Stimulated activated CD8-positive, alpha-beta memory T cell treated with anti-CD3 and anti-CD28 coated beads, Interleukin-15, amount 100 ng/mL, for 24 hours (primary cell): ENCODE measurements at places on chromosomes 11 and 22.

DNA sequence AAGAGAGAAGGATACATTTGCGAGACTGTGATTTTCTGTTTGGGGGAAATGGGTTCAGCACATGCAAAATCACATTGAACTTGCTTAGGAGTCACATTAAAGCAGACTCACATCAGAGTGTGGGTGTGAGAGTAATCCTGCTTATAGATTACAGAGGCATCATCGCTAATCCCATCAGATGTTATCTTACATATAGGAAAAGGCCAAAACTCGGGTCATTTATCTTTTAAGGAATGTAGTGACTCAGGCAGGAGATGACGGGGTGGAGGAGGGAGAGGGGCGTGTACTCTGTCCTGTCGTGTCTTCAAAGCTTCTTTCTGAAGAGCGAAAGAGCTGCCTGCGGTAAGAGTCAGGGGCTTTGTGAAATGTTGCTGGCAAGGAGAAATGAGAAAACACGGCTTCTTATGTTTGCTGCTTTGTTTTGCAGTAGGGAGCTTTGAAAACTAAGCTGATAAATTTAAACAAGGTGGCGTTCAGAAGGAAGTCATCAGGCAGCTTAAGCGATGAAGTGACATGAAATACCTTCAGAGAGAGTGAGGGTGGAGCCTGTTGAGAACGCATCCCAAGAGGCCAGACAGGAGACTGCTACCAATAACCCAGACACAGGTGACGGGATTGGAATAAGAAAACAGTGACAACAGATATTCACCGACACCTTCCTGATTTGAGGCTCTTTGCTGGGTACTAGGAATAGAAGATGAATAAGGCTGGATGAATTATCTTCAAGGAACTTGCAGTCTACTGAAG, 2.2 kb upstream of the C11orf16 start:
- DNase-seq: no peak

GRCh38 chr22:32880505-32880892, 79.0 kb downstream of the TIMP3 start:
- DNase-seq: no peak

DNA sequence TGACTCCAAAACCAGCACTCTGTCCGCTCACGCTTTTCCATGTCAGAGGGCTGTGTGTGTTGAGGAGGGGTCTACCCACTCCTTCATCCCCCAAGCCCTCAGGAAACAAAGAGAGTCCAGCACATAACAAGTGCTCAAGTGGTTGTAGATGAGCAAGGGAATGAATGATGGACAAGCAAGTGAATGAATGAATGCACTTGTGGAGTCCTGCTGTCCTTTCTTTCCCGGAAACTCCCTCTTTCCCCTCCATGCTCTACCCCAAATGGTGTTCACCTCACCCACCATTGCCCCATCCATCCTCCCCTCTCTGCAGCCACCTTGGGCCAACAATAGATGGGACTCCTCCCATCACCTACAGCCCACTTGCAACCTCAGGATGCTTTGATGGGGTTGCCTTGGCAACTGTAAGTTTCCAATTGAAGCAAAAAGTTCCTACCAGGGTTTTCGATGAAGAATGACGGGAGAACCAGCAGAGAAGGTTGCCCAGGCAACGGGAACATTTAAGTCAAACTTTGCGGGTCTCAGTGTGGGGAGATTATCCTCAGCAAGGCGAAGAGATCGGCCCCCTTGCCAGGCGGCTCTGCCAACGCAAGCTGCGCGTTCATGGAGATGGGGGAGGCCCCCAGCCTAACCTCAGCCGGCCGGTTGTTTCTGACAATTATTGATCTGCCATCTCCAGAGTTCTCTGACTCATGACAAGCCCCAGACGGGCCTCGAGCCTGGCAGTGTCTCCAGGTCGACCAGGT, 51.1 kb downstream of the MCM5 start:
- no peak for DNase-seq

DNA sequence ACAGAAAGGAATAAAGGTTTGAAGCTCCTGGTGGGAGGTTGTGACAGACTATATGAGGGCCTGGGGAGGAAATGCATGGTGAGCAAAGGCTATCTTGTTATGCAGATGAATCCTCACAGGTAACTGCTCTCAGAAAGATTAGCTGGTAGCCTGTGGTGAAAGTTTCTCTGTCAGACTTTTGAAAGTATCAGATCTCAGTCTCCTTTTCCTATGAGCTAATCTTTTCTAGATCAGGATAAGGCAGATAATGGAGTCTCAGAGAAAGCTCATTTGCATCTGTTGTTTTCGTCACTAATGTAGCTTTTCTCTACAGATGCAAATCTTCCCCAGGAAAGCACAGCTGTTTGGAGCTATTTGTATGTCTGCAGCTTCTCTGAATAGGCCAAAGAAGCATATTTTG, 21.0 kb upstream of the OR6X1 start:
- no peak for DNase-seq

- DNase-seq: no peak
These were observed 251.7 kb downstream of the GRM5 start for GRCh38 chr11:88814076-88814475.

DNA sequence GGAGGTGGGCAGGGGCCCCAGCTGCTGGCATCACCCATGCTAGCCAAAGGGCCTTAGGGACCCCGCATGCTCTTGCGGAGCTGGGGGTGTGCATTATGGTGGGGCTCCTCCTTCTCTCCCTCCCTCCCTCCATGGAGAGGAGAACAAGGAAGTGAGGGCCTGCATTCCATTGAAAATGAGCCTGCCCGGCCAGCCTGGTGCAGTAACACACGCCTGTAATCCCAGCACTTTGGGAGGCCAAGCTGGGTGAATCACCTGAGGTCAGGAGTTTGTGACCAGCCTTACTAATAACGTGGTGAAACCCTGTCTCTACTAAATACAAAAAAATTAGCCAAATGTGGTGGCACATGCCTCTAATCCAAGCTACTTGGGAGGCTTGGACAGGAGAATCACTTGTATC, 22.4 kb downstream of the SNAP29 start:
- DNase-seq: no peak

- DNase-seq: no peak
These were observed 7.4 kb upstream of the MDK start for GRCh38 chr11:46373787-46374740.

GRCh38 chr22:23856721-23857605, 712 bp upstream of the SLC2A11 start:
- DNase-seq: no peak

GRCh38 chr22:50730941-50731661, 6.9 kb upstream of the ACR start:
- no peak for DNase-seq

DNA sequence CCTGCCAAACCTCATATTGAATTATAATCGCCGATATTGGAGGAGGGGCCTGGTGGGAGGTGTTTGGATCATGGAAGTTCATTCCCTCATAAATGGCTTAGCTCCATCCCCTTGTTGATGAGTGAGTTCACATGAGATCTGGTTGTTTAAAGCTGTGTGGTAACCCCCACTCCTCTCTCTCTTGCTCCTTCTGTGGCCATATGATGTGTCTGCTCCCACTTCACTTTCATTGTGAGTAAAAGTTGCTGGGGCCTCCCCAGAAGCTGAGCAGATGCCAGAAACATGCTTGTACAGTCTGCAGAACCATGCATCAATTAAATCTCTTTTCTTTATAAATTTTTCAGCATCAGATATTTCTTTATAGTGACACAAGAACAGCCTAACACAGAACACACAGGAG, 929.0 kb upstream of the FAT3 start:
- DNase-seq: no peak

- DNase-seq: no peak
These were observed 1.3 kb upstream of the NDUFC2 start for GRCh38 chr11:78080818-78081495.

GRCh38 chr11:115471367-115471766, 32.8 kb downstream of the CADM1 start:
- DNase-seq: no peak

DNA sequence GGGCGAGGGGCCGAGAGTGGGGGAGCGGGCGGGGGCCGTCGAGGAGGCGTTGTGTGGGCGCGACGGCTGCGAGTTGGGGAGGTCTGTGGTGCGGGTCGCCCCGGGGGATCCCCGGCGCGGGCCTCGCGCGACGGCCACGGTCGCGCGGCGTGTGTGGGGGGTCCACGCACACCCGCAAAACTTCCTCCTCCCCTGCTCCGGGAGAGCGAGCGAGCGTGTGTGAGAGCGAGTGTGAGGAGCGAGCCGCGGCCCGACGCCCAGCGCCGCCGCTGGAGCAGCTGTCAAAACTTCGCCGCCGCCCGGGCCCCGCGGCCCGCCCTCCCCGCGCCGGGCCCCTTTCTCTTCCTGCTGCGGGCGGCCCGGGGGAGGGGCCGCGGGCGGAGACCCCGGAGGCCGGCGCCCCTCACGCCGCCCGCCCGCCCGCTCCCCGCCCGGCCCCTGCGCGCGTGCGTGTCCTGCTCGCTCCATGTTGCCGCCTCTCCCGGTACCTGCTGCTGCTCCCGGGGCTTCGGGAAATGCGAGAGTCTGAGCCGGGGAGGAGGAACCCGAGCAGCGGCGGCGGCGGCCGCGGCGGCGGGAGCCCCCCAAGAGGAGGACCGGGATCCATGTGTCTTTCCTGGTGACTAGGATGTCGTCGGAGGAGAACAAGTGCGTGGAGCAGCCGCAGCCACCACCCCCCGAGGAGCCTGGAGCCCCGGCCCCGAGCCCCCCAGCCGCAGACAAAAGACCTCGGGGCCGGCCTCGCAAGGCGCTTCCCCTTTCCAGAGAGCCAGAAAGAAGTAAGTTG, 9.0 kb upstream of the CCT8L2 start:
- no peak for DNase-seq

- no peak for DNase-seq
These were observed 3.7 kb upstream of the DGKZ start for GRCh38 chr11:46343520-46343919.

DNA sequence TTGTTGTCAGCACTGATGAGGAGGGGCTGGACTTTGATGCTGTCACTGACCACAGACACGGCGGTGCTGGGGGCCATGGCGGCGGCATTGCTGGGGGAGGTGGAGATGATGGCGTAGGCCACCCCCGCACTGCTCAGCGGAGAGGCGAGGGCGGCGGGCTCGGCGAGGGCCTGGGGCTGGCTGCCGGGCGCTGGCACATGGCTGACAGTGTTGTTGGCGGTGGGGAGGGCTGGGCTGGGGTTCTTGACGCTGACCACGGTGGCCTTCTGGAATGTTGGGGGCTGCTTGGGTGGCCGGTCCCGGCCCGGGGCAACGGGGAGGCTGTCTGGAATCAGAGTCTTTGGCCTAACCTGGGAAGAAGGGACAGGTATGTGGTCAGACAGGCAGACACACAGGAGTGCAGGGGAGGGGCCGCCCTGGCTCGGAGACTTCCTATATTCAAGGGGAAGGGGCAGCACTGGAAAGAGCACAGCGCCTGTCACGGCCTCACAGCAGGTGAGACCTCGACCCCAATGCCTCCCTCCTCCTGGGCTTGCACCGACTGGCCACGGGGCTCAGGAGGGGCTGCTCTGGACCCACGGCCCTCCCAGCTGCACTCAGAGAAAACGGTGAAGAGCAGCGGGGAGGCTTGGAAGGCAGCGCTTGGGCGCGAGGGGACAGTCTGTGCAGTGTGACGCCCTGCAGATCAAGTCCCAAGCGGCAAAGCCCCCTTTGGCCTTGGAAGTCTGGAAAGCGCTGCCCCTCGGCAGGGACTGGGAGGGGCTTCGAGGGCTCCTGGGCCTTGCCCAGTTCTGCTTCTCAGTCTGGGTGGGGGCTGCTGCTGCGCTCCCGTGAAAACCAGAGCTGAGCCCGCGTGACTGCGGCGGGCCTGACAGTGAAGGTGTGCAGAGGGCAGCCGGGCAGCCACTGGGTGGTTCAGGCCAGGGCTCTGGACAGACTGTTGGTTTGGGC, 93.2 kb downstream of the PHF21B start:
- no peak for DNase-seq

GRCh38 chr11:11520231-11521015, 101.4 kb downstream of the GALNT18 start:
- DNase-seq: no peak

DNA sequence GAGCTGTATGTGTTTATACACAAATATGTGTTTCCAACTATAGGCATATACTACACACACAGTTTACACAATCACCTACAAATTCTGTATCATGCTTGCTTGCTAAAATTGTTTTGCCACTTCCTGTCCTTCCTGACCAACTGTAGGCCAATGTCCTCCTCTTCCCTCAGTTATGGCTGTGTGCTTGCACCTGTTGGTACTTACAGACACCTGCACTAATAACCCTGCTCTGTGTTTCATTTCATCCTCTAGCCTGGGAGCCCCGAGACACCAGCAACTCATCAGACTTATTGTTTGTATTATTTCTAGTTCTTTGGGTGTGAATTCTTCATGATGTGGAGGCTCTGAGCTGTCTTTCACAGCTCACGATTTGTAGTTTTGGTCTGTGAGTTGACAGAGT, 1.8 kb upstream of the NCF4 start:
- no peak for DNase-seq

DNA sequence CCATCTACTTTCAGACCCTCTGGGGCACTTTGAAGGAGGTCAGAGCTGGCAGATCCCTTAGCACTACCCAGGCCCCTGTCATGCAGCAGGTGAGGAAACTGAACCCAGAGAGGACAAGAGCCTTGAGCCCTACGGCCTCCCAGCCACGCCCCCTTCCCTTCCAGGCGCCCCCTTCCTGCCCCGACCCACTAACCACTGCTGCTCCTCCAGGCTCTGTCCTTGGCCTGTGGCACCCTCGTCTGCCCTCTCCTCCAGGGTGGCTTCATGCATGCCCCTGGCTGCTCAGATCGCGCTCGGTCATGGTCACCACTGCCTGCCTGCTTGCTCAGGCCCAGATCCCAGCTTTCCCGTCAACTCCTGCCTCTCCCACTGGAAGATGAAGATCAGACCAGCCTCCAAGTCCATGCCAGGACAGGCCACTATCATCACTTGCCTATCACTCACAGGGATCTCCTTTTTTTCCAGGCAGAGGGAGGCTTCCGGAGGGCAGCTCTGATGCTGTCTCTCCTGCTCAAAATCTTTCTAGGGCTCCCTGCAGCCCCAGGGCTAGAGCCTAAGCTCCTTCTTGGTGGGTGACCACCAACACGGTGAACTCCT, 30.7 kb downstream of the ELFN2 start:
- no peak for DNase-seq
